ENCODE measurements at places on chromosomes 7 and 10.

GRCh38 chr10:60276232-60276631 lies 113.4 kb downstream of the ANK3 start:
- no peak for DNase-seq

DNA sequence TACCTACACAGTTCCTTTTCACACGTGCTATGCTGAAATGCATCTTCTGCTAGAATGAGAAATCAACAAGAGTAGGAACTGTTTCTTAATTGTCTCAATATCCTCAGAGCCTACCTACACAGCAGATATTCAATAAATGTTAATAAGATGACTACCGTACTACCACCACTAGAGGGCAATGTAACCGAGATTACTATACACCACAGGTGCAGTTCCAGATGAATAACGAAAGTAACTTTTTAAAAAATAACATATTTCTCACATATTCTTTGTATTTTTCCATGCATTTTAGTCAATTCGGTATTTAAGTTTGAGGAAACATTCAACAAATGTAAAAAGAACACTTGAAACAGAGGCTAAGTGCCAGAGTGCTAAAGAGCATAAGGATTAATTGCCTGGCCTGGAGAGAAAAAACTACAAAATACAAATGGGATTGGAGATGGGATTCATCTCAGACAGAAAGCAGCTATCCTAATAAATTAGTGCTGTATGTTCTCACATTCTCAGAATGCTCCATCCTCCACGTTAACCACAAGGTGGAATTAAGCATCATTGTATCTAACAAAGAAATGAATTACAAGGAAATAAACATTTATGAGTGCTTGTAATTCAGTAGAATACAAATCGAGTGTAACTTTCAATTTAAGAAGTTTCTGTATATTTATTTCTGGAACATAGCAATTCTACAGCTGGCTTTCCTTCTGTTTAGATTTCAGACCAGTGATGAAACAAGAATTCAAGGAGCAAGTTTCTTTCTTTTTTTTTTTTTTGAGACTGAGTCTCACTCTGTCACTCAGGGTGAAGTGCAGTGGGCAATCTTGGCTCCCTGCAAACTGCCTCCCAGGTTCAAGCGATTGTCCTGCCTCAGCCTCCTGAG lies 20.3 kb upstream of the HECTD2 start:
- DNase-seq, result peak; percentile 75

- DNase-seq, result no peak
These were observed 24.3 kb downstream of the PTPN12 start for GRCh38 chr7:77561352-77561751.

DNA sequence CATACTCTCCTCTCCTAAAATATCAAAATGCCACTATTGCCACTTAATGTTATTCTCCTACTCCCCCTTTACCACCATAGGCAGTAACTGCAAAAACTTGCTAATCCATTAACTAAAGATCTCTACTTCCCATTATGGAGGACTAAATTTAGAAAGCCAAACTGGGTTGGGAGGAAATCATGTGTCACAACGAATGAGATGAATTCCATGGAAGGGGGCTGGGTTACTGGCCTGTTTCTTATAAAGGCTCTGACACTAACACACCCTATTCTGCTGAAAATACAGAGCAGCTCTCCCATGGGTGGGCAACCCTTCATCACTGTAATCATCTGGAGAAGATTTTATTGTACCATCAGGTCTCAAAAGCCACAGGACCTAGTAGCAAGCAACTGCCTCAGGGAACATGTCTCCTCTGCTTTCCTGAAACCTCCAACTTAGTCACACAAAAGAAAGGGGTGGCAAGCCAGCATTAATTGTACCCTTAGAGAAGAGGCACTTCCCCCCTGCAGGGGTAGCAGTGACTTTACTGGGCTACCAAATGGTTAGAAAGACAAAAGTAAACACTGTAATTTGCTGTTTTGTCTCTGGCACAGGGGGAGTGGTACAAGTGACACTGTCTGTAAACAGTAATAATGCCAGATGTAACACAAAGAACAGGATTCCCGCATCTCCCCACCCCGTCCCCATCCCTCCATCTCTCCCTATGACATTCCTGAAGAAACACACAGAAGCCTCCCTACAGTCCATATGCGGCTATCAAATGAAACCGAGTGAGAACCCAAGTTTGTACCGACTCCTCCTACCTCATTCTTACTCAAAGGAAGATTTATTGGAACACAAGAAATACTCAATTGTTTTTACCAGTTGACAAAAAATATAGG lies 81.6 kb downstream of the ARMH3 start:
- no peak for DNase-seq

DNA sequence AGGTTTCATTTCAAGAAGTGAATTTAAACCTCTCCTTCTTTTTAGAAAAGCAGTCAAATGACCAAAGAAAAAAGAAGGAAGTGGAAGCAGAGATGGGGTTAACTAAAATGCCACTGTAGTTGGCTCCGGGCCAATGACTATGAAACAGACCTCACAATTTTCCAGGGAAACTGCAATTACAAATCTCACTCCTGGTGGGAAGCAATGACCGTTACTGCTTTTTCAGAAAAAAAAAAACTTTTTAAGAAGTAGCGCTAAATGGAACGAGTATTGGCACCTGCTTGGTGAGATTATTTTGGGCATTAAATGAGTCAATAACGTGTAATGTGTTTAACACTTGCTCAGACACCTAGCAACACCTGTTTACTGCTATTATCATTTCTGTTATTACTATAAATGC lies 1.2 kb downstream of the SFRP4 start:
- DNase-seq, result no peak

GRCh38 chr10:62742536-62743061 lies 61.9 kb upstream of the ADO start:
- no peak for DNase-seq

DNA sequence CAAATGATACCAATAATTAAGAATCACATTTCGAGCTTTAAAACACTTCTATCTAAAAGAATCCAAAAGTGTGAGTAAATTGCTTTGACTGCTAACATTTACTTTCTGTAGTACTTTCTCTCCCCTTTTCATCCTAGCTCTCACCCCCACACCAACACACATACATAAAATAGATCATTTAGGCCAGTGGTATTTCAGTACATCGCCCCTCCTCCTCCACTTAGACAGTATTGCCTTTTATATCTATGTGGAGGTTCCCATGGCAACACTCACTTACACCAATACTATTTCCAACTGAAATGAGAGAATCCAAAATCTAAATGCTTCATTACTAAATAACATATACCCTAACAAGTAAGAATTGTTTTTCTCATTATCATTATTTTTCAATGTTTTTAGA lies 58.9 kb downstream of the HIBADH start:
- DNase-seq, result no peak

DNA sequence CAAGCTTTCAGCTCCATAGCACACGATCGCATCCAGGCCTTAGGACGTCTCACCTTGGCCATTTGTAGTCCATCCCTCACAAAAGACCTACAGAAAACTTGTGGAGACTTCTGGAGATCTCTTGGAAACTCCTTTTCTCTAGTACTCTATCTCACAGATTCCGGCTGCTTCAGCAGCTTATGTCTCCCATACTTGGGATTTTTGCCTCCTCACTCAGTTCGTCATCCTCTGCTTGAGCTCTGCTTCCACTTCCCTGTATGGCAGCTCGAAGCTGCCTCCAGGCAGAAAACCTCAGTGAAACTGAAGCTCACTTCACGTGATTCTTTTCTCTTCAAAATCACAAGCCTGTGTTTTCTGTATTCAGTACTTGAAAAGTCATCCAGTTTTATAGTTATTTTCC lies 178.7 kb upstream of the GDF10 start:
- DNase-seq, result no peak

All from activated CD4-positive, alpha-beta T cell treated with anti-CD3 and anti-CD28 coated beads, Interleukin-2, Interleukin-4, amounts not matched to agents 100 ng/mL and 50 ng/mL, durations not matched to agents 16 hours and 8 hours (primary cell).